Subcutaneous preadipocyte (primary cell): ENCODE measurements at places on chromosomes 4 and X. TPM values are rescaled to one million over a fixed set of nuclear protein-coding genes. Genes with fewer than 3 reads are reported as not detected.

Gene RHOXF2
- total RNA-seq: not detected in 2 replicates

Gene GAGE12E
- total RNA-seq: not detected in 2 replicates

Gene LUZP4
- not detected in 2 replicates for total RNA-seq

Gene PF4V1
- total RNA-seq: 0.59 TPM in 1 of 2 replicates, not detected in the other

Gene SAGE1
- not detected in 2 replicates for total RNA-seq

Gene HAND2
- total RNA-seq: 9.9 and 15.4 TPM in 2 replicates

Gene COL25A1
- under 0.01 TPM in 1 of 2 replicates, not detected in the other for total RNA-seq
